ENCODE measurements at places on chromosomes 7 and 10. TPM values are rescaled to one million over a fixed set of nuclear protein-coding genes. Genes with fewer than 3 reads are reported as not detected.

C10orf143 gene
- 3.5 TPM for total RNA-seq

OR2A25 gene
- total RNA-seq = not detected

OPALIN gene
- not detected for total RNA-seq

DGKI gene
- 2.0 TPM for total RNA-seq

PTPRN2 gene
- total RNA-seq = 0.54 TPM

ZNF804B gene
- not detected for total RNA-seq

PNLIP gene
- not detected for total RNA-seq

All from activated naive CD4-positive, alpha-beta T cell treated with anti-CD3 and anti-CD28 coated beads for 36 hours (primary cell).